Small intestine (tissue), 16 donors: ENCODE measurements at places on chromosomes 4 and X. TPM values are rescaled to one million over a fixed set of nuclear protein-coding genes. Genes with fewer than 3 reads are reported as not detected.
A peak's percentile ranks its signal among the peaks of the same experiment; 100 is the strongest.

GRCh38 chrX:97494756-97495372 lies 611.2 kb downstream of the RPA4 start:
- no peaks in the 10 kb centered on the region for H3K4me1 ChIP-seq
- no peaks in the 10 kb centered on the region for H3K36me3 ChIP-seq
- H3K27ac ChIP-seq: no peak overlapping the region
- DNase-seq: no peak
- no peak overlapping the region for H3K4me3 ChIP-seq

DNA sequence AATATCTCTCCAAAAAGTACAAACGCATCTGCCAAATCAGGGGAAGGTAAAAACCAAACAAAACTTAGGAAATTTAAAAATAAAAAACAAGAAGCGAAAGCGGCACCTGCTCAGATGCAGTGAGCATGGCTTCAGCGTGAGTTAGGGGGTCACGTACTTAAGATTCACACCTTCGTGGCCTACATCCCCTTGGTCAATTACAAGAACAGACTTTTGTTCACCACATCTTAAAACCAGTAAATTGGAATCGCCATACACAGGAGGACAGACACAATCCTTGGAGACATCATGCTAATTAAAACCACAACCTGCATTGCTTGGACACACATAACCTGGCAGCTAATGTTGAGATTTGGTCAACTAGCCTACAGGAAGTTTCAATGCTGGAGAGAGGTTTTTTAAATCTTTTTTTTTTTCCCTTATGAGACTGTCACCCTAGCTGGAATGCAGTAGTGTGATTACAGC lies 12.5 kb upstream of the SEL1L3 start:
- DNase-seq: no peak
- no peaks in the 10 kb centered on the region for H3K36me3 ChIP-seq
- H3K4me1 ChIP-seq: no peaks in the 10 kb centered on the region
- H3K27ac ChIP-seq: no peak overlapping the region
- H3K4me3 ChIP-seq: no peak overlapping the region

DNA sequence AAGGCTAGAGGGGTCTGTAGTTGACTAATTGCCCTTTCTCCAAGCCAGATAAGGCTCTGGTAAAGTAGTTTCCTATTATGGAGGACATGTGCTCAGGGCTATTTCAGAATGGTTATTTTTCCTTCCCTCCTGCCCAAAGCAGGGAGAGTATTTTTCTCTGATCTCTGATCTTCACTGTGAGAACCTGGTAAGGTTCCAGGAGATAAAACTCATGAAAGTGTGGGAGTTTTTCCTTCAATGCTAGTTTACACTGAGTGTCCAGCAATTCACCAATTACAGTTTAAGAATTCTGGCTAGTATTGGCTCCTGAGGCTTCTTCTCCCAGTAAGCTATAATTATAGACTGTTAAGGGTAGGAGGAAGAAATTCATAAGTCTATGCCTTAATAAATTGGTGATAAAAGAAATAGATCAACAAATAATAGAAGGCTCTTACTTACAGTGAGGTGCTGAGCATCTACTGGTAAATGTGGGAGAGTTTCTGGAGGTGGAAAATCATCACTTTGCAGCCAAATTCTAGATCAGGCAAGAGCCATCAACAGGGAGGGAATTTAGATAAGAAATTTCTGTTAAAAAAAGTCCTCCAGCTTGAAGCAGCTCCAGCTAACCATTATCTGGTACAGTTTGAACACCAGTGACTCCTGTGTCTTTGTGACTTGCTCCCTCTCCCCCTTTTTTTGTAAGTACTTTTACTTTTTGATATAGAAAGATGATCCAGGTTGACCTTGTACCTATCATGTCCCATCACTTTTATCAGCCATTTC lies 30.9 kb downstream of the CASP6 start:
- no peak overlapping the region for H3K27ac ChIP-seq
- no peaks in the 10 kb centered on the region for H3K36me3 ChIP-seq
- H3K27me3 ChIP-seq: no peaks in the 10 kb centered on the region
- H3K4me1 ChIP-seq: no peaks in the 10 kb centered on the region

DNA sequence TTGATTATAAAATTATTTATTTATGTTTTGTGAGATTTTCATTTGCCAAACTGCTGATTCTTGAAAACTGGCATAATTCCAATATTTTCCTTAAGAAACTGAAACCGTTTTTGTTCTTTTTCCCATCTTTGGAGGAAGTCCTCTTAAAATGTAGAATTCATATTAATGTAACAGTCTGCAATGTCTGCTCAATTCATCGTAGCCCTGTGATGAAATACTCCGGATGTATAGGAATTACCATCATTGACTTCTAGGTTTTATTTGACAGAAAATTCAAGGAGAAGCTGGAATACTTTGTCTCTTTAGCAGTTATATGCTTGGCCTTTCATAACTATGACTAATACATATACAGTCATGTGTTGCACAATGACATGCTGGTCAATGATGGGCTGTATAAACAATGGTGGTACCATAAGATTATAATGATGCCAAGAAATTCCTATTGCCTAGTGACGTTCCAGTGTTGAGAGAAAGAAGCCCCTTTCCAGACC lies 185.0 kb upstream of the GPRIN3 start:
- no peak overlapping the region for H3K4me3 ChIP-seq
- H3K27me3 ChIP-seq: no peaks in the 10 kb centered on the region
- DNase-seq: no peak
- H3K36me3 ChIP-seq: no peaks in the 10 kb centered on the region

DNA sequence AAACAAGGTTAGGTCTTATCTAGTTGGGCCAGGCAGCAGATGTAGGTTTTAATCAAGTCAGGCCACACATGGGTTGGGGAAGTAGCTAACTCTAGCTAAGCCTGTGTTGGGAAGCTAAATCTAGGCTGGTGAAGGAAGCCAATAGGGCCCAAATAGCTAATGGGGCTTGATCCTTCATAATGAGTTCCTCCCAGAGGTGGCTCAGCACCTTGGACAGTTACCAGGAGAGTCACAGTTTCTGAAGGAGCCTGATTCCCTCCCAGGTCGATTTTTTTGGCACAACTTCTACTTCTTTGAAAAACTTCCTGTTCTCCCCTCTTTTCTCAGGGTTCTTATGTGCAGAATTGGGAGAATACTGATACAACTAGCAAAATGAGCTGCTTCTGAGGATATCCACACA lies 242.5 kb upstream of the PRPS2 start:
- H3K27me3 ChIP-seq: no peaks in the 10 kb centered on the region
- no peak for DNase-seq
- H3K27ac ChIP-seq: no peak overlapping the region
- H3K4me3 ChIP-seq: no peak overlapping the region
- H3K36me3 ChIP-seq: no peaks in the 10 kb centered on the region

GRCh38 chr4:109432696-109433095 lies 919 bp upstream of the SEC24B start:
- no peaks in the 10 kb centered on the region for H3K27me3 ChIP-seq
- H3K27ac ChIP-seq: peak overlapping the region; percentile 99
- H3K36me3 ChIP-seq: no peaks in the 10 kb centered on the region
- no peak overlapping the region for H3K4me3 ChIP-seq
- H3K4me1 ChIP-seq: peaks cover 9% of the 10 kb centered on the region

GRCh38 chr4:175457956-175458355 lies 354.1 kb downstream of the GPM6A start:
- no peaks in the 10 kb centered on the region for H3K27me3 ChIP-seq
- H3K27ac ChIP-seq: no peak overlapping the region
- no peak overlapping the region for H3K4me3 ChIP-seq
- no peaks in the 10 kb centered on the region for H3K36me3 ChIP-seq
- DNase-seq: no peak

GRCh38 chrX:18537524-18537923 lies 112.1 kb downstream of the CDKL5 start:
- no peak for DNase-seq
- no peaks in the 10 kb centered on the region for H3K36me3 ChIP-seq
- no peaks in the 10 kb centered on the region for H3K27me3 ChIP-seq
- H3K4me3 ChIP-seq: no peak overlapping the region
- H3K4me1 ChIP-seq: no peaks in the 10 kb centered on the region

Gene MID2
- 0.81 TPM for polyA plus RNA-seq

DNA sequence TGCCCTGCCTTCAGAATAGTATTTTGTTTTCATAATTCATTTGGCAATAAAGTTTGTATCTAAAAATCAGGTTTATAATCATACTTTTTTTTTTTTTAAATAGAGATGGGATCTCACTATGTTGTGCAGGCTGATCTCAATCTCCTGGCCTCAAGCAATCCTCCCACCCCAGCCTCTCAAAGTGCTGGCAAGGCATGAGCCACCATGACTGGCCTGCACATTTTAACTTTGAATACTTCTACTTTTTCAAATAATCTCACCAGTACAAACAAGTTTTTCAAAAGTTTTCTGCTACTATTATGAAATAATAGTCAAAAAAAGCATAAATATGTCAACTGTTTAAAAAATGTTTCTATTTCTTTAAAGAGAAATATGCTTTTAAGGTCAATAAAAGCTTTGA lies 69.6 kb upstream of the GPR34 start:
- no peaks in the 10 kb centered on the region for H3K4me1 ChIP-seq
- no peaks in the 10 kb centered on the region for H3K36me3 ChIP-seq
- no peaks in the 10 kb centered on the region for H3K27me3 ChIP-seq
- H3K4me3 ChIP-seq: no peak overlapping the region
- no peak overlapping the region for H3K27ac ChIP-seq
- no peak for DNase-seq

DNA sequence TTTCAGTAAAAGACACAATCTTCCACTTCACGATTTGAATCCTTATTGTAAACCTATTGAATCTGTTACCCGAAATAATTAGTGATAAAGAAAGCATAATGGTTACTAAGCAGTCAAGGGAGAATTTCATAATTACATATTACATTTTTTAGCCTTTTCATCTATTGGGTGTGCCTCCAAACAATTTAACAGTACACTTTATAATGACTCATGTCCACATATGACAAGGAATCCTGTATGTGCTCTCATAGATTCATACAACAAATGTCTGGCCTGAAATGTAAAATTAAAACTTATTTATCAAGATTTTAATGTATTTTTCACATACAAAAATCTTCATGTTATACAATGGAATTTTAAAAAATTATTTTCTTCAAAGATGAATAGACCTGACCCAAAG lies 39.4 kb downstream of the PPP3CA start:
- H3K4me3 ChIP-seq: no peak overlapping the region
- H3K4me1 ChIP-seq: peaks cover 2% of the 10 kb centered on the region
- DNase-seq: no peak
